ENCODE measurements at places on chromosomes 12 and 14.

DNA sequence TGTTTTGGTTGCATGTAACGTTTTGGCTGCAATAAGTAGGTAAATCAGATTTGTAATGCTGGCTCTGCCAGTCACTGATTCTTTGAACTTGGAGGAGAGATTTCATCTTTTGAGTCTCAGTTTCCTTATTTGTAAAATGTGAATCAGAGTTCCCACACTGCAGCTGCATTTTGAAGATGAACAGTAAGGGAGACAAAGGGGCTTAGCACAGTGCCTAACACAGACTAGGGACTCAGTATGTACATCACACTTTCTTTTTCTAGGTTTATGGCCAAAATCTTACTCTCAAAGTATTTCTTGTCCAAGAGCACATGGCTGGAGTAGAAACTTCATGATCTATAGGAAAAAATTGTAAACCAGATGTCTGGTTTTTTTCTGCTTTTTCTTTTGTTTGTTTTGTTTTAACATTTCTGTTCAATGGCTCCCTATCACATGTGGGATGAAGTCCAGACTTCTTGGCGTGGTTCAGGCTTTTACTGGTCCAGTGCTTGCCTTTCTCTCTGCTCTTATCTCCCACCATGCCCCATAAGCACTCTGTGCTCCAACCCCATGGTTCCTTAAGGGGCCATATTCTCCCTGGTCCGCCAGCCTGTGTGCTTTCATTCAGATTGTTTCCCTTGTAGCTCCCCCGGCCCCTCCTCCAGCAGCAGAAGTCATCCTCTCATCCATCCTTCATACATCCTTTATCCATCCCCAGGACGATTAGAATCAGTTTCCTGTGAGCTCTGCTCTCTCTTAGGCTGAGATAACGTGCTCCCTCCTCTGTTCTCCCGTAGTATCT, 58.0 kb downstream of the SYNE2 start:
- H3K4me1 ChIP-seq: peaks cover 8% of the 10 kb centered on the region
- no peak overlapping the region for H3K4me3 ChIP-seq
- H3K27ac ChIP-seq: no peak overlapping the region
- no peaks in the 10 kb centered on the region for H3K27me3 ChIP-seq
- DNase-seq: no peak
- no peaks in the 10 kb centered on the region for H3K36me3 ChIP-seq

DNA sequence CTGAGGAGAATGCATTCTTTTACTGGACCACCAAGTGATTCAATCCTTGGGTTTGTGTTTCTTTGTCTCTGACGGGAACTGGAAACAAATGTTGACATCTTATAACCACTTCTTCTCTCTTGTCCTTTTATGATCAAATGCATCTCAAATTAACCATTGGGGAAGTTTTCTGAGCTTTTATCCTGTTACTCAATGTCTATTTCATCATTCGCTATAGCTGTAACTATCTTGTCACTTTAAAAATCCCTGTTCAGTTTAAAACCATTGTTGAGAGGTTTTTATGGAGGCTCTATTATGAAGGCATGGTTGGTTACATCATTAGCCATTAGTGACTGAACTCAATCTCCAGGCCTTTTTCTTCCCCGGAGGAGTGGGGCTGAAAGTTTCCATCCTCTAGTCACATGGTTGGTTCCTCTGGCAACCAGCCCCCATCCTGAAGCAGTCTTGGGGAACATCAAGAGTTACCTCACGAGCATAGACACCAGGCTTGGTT, 2.7 kb upstream of the CLEC6A start:
- no peak overlapping the region for H3K4me3 ChIP-seq
- H3K4me1 ChIP-seq: no peaks in the 10 kb centered on the region
- no peak overlapping the region for H3K27ac ChIP-seq
- DNase-seq: no peak
- no peaks in the 10 kb centered on the region for H3K36me3 ChIP-seq

DNA sequence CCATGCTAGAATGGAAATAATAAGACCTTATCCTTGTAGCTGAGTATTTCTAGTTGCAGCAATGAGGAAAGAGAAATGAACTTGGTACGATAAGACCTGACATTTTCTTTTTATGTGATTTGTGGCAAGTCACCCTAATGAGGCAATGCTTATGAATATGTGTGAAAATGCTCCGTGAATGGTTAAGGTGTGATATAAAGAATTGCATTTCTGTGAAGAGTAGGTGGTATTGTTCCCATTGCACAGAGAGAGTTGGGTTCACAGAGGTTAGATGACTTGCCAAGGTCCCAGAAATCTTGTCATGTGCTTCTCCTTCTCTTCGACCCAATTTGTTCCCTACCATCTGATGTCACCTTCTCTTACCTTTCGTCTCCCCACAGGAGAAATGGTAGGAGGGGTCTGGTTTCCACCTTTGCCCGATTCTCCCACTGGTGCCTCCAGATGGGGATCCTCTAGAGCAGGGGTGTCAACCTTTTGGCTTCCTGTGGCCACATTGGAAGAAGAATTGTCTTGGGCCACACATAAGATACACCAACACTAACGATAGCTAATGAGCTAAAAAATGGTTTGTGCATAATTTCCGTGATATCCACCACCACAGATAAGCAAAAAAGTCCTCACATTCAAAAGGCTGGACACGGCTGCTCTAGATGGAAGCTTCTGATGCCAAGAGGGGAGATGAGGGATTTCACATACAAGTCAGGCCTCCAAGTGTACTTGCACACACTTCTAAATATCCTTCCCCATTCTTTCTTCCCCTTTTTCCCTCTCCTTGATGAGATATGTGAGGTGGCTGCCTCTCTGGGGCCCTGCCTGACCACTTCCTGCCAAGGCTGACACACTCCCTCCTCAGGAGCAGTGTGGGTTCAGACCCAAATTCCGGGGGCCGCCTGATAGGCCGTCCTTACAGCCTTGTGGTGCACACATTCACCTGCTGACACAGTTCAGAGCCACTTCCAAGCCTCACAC, 96.1 kb downstream of the PLXNC1 start:
- H3K27ac ChIP-seq: no peak overlapping the region
- H3K4me3 ChIP-seq: no peak overlapping the region
- no peaks in the 10 kb centered on the region for H3K4me1 ChIP-seq
- H3K27me3 ChIP-seq: no peaks in the 10 kb centered on the region
- no peak for DNase-seq
- H3K36me3 ChIP-seq: no peaks in the 10 kb centered on the region

DNA sequence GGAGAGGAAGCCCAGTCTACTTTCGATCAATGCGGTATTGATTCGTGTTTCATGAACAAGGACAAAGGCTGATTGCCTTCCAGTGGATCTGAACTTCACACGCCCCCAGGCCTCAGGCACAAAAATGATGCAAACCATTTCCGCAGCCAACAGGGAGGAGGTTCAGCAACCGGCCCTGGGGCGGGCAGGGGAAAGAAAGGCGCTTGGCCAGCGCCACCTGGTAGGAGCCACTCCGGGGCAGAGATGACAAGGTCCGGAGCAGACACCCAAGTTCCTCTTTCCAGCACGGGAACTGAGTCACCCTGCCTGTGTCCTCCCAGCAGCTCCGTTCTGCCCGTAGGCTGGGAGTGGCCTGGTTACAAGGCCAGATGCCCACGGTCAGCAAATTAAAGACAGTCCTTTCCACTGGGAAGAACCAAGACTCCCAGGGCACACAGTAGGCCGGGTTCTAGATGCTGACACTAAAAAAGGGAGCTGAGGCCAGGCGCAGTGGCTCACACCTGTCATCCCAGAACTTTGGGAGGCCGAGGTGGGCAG, 136.3 kb downstream of the SCARB1 start:
- peaks cover 13% of the 10 kb centered on the region for H3K4me1 ChIP-seq
- H3K27ac ChIP-seq: peak overlapping the region; percentile 41
- peak; percentile 60 for DNase-seq
- H3K27me3 ChIP-seq: no peaks in the 10 kb centered on the region

DNA sequence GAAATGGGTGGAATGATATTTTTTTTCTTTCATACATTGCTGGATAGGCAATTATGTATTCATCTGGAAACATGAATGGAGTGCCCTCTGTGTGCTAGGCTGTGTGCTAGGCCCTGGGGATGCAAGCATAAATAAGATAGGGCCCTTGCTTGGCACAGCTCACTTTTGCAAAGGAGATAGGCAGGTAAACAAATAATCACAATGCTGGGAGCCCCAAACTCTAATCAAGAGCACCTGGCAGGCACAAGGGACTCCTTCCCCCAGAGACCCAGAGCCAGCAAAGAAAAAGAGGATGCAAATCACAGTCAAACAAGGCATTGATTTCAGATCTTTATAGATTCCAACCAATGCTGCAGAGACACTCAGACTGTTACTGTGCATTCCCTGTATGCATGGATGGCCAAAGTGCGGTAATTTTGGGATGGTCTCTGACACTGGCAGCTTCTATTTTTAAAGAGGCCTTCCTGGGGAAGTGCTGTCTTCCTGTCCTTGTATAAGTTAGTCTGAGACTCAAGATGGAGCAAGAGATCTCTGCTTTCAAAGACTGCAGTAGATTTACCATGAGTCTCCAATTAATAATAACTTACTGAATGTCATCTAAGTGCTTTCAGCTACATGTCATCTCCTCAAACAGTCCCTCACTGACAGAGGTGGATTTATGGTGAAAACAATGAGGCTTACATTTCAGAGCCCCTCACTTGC, 45.1 kb upstream of the CPM start:
- no peak overlapping the region for H3K4me3 ChIP-seq
- no peaks in the 10 kb centered on the region for H3K27me3 ChIP-seq
- H3K27ac ChIP-seq: no peak overlapping the region
- peaks cover 3% of the 10 kb centered on the region for H3K4me1 ChIP-seq
- no peak for DNase-seq

- H3K4me1 ChIP-seq: no peaks in the 10 kb centered on the region
- H3K27me3 ChIP-seq: no peaks in the 10 kb centered on the region
- no peaks in the 10 kb centered on the region for H3K36me3 ChIP-seq
- DNase-seq: no peak
- no peak overlapping the region for H3K27ac ChIP-seq
Measured at GRCh38 chr14:28635387-28635786, 131.2 kb upstream of the FOXG1 start.

DNA sequence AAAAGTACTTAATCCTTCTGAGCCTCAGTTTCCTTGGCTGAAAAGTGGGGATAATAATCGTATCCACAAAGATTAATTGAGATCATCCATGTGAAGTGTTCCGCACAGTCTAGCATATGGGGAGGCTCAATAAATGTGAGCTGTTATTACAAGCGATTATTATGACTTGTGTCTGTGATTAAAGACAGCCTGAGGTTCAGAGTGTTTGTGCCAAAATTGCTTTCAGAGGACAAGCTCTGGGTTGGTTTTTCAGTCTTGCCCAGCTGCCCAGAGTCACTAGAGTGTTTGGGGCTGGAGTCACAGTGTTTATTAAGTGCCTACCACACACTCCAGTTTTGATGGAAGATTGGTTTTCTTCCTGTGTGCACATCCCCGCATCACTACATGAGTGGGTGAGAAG, 53.5 kb downstream of the NTF3 start:
- no peaks in the 10 kb centered on the region for H3K27me3 ChIP-seq
- H3K4me1 ChIP-seq: no peaks in the 10 kb centered on the region
- H3K4me3 ChIP-seq: no peak overlapping the region

GRCh38 chr14:87286826-87287225, 706.2 kb downstream of the GALC start:
- H3K27ac ChIP-seq: no peak overlapping the region
- no peaks in the 10 kb centered on the region for H3K4me1 ChIP-seq
- no peak for DNase-seq
- H3K27me3 ChIP-seq: no peaks in the 10 kb centered on the region
- no peaks in the 10 kb centered on the region for H3K36me3 ChIP-seq
- no peak overlapping the region for H3K4me3 ChIP-seq

DNA sequence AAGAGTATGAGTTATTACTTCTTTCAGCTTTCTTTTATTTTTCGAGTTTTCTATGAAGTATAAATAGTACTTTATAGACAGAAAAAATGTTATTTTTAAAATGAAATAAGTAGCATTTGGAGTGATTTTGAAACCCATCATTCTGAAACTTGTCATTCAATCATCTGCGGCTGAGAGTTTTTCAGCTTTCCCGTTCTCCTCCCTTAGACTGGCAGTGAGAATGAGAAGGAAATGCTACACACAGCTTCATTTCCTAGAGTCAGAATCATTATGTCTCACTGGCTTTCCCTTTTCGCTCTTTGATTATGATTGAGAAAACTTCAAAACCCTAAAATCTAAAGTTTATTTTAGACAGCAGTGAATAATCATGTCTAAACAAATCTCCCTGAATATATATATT, 33.7 kb upstream of the GNPNAT1 start:
- H3K4me3 ChIP-seq: no peak overlapping the region
- no peaks in the 10 kb centered on the region for H3K4me1 ChIP-seq
- no peaks in the 10 kb centered on the region for H3K36me3 ChIP-seq
- no peak overlapping the region for H3K27ac ChIP-seq
- DNase-seq: no peak

DNA sequence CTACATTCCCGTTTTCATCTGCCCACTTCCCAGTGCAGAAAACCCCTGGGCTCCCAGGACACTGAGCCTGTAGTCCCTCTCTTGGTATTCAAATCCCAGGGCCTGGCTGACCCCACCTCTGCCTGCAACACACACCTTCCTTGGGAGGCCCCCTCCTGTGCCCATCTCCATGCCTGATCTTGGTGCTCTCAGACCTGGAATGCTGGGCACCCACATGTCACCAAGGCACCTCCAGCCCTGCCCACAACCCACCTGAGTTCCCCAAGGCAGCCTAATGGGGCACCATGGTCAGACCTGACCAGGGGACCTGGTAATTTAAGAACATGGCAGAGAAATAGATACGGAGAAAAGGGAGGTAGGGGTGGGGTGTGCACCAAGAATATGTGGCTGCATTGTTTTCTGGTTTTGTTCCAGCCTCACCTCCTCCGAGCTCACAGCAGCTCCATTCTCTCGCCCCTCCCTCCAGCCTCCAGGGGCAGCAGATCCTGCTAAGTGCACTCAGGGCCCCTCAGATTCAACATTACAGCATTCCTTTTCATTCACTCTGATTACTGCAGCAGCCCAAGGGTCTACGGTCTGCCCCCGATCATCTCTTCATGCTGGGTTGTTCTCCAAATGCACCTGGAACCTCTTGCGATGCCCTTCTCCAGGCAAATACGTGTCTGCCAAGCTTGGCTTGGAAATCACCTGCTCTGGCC, 9.2 kb upstream of the HSP90AA1 start:
- H3K4me3 ChIP-seq: no peak overlapping the region
- DNase-seq: no peak
- H3K36me3 ChIP-seq: no peaks in the 10 kb centered on the region
- H3K27me3 ChIP-seq: no peaks in the 10 kb centered on the region

DNA sequence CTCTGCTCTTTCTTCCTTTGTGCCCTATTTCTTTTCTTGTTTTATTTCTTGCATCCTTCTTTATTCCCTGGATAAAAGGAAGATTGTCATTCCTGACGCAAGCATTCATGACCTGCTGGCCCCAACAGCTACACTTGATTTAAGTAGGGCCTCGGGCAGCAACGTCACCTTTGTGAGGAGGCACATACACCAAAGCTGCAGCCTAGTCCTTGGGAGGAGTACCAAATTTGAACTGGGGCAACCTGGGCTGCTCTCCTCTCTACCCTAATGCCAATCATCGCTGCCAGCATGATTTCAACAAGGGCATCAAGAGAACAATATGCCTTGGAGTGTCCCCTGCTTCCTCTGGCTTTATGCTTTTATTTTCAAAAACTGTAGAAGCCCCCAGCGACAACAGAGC, 76.4 kb downstream of the C12orf50 start:
- H3K36me3 ChIP-seq: no peaks in the 10 kb centered on the region
- no peak for DNase-seq
- H3K4me1 ChIP-seq: peaks cover 4% of the 10 kb centered on the region
- H3K27me3 ChIP-seq: no peaks in the 10 kb centered on the region
- no peak overlapping the region for H3K27ac ChIP-seq
